ENCODE measurements at places on chromosomes 5 and 9. TPM values are rescaled to one million over a fixed set of nuclear protein-coding genes. Genes with fewer than 3 reads are reported as not detected.

SH3GLB2 gene
- 113 TPM for total RNA-seq

DRD1 gene
- total RNA-seq: not detected

- no peak overlapping the region for H3K27ac ChIP-seq
- no peaks in the 10 kb centered on the region for H3K4me1 ChIP-seq
- H3K36me3 ChIP-seq: no peaks in the 10 kb centered on the region
- no peak for DNase-seq
- H3K27me3 ChIP-seq: peaks cover 5% of the 10 kb centered on the region
Measured at GRCh38 chr5:110590187-110590586, 136.3 kb downstream of the TMEM232 start.

DNA sequence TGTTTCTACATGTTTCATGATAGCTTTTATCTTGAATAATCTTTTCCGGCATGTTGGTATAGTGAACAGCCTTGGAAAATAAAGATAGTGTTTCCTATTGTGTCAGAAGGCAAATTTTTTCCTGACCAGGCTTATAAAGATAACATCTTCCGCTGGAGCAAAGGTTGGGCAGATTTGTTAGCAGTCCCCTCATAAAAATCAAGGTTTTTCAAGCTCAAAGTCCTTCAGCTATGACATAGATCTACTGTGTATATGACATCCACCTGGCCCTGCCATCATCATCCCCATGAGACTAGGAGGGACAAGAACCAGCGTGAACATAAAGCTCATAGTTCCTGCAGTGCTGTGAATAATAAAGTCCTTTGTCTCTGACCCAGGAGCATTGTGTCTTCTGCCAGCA is 30.4 kb upstream of the OTULINL start:
- H3K36me3 ChIP-seq: no peaks in the 10 kb centered on the region
- H3K27ac ChIP-seq: no peak overlapping the region
- H3K4me3 ChIP-seq: no peak overlapping the region
- H3K4me1 ChIP-seq: peaks cover 9% of the 10 kb centered on the region
- no peak for DNase-seq

DNA sequence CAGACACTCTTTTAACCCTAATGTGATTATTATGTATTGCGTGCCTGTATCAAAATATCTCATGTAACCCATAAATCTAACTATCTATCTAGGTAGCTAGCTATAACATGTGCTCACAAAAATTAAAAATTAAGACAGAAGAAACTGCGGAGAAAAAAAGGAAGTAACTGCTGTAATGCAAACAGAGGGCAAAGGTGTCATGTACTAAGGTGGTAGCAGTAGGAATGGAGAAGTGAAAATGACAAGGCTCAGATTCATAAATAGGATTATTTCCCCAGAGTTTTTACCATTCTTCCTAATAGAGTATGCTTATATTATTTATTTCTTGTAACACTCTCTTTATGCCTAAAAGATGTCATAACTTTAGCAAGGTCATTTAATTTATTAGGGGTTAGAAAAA is 1527.5 kb upstream of the C9orf72 start:
- DNase-seq: no peak
- no peak overlapping the region for H3K27ac ChIP-seq
- H3K27me3 ChIP-seq: no peaks in the 10 kb centered on the region
- no peaks in the 10 kb centered on the region for H3K36me3 ChIP-seq
- H3K4me3 ChIP-seq: no peak overlapping the region

DNA sequence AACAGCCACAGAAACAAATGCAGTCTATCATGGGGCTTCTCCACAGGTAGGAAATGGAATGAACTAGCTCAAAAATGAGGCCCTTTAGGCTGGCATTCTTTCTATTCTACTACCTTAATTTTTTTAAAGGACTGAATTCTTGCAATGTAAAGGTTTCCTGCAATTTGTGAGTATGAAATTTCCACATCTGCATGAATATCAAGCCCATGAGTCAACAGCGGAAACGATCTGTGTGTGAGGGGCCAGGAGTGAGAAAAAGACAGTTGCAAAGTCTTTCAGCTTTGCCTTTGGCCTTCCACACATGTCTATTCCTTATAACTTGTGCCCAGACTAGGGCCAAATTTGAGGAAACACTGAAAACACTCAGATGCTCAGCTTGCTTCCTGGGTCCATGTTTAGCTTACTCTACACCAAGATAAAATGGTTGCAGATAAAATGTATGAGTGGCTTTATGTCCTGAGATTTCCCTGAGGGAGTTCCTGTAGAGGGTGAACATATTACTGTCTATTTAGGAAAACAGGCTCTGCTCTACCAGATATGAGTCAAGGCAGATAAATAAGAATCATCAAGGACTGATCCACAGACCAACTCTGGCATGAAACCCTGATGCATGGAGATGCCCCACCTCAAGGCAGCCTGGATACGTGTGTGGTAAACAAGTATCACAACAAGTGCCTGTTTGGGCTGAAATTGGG is 46.5 kb downstream of the RETREG1 start:
- peaks cover 28% of the 10 kb centered on the region for H3K4me1 ChIP-seq
- no peaks in the 10 kb centered on the region for H3K27me3 ChIP-seq
- H3K4me3 ChIP-seq: no peak overlapping the region
- DNase-seq: no peak
- H3K27ac ChIP-seq: peak overlapping the region; percentile 79

INSL6 gene
- not detected for total RNA-seq

DNA sequence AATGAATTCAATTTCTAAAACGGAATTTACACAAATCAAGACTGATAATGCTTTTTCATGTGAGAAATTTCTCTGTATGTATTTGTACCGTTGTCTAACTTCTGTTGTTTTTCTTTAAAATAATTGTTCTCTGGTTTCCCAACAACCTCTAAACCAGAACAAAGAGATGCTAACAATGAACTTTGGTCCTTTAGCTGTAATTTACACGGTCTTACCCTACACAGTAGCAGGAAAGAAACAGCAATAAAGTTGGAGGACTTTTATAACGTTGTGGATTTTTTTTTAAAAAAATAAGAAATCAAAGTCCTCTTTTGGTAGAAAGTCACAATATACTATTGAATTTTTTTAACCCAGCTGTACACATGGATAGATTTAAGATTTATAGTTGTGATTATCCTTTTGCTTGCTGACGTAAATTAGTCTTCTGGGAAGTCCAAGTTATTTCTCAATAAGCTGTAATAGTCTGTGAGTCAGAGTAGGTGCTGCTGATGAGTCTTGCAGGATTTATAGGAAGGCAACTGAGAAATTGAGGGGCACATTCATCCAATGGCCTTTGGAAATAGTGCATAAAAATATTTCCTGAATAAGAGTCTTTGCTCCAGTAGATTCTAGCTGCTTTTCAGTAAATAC is 76.8 kb upstream of the PCSK1 start:
- no peaks in the 10 kb centered on the region for H3K27me3 ChIP-seq
- no peak overlapping the region for H3K4me3 ChIP-seq
- no peaks in the 10 kb centered on the region for H3K36me3 ChIP-seq
- no peak overlapping the region for H3K27ac ChIP-seq

DNA sequence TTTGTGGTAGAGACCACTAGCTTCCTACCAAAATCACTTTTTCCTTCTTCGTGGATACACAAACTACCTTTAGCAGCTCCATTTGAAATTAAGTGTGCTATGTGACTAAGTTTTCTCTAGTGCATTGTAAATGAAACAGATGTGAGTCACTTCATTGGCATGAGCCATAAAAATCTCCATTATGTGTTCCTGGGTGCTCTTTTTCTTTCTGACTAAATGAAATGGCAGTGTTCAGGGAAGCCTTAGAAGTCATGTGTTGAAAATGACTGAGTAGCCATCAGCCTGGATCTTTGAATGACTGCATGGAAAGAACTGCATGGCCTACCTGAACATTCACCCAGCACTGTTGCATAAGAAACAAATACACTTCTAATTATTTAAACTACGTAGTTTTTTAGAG is 107.9 kb downstream of the NDUFAF2 start:
- no peaks in the 10 kb centered on the region for H3K27me3 ChIP-seq
- H3K36me3 ChIP-seq: peaks cover 5% of the 10 kb centered on the region
- DNase-seq: no peak
- H3K4me1 ChIP-seq: no peaks in the 10 kb centered on the region
- H3K4me3 ChIP-seq: no peak overlapping the region

DNA sequence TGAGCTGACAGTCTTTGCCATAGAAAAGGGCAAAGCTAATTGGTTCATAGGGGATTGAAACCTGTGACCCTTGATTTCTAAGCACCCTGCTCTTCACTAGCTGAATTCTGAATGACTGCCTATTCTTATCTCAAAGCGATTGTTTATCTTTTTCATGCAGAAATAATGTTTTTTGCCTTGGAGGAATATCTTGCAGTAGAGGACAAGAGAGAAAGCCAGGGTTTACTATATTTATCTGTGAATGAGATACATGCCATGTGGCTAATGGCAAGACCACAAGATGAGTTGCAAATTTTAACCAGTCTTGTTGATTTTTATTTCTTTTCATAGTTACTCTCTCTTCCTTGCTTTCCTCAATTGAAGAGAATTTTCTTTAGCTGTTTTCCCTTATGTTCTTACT is 185.0 kb downstream of the CNTLN start:
- no peaks in the 10 kb centered on the region for H3K4me1 ChIP-seq
- no peaks in the 10 kb centered on the region for H3K27me3 ChIP-seq
- no peaks in the 10 kb centered on the region for H3K36me3 ChIP-seq
- H3K27ac ChIP-seq: no peak overlapping the region
